ENCODE measurements at places on chromosomes 1 and 21.
A peak's percentile ranks its signal among the peaks of the same experiment; 100 is the strongest.

GRCh38 chr1:102219463-102219862, 222.7 kb upstream of the OLFM3 start:
- no peak for DNase-seq

- DNase-seq: no peak
Observed at GRCh38 chr21:44984792-44985440, 45.1 kb downstream of the SLX9 start.

GRCh38 chr1:154420961-154421924, 16.1 kb downstream of the IL6R start:
- no peak for DNase-seq

DNA sequence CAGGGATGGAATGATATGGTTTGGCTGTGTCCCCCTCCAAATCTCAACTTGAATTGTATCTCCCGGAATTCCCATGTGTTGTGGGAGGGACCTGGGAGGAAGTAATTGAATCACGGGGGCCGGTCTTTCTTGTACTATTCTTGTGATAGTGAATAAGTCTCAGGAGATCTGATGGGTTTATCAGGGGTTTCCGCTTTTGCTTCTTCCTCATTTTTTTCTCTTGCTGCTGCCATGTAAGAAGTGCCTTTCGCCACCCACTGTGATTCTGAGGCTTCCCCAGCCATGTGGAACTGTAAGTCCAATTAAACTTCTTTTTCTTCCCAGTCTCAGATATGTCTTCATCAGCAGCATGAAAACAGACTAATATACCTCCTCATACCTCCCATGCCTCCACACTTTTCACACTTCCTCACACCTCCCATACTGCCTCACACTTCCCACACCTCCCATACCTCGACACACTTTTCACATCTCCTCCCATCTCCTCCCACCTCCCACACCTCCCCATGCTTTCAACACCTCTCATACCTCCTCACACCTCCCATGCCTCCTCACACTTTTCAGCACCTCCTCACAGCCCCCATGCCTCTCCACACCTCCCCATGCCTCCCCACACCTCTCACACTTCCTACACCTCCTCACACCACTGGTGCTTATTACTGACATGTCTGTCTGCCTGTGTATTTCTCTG, 21.3 kb downstream of the GPR137B start:
- DNase-seq: no peak

DNA sequence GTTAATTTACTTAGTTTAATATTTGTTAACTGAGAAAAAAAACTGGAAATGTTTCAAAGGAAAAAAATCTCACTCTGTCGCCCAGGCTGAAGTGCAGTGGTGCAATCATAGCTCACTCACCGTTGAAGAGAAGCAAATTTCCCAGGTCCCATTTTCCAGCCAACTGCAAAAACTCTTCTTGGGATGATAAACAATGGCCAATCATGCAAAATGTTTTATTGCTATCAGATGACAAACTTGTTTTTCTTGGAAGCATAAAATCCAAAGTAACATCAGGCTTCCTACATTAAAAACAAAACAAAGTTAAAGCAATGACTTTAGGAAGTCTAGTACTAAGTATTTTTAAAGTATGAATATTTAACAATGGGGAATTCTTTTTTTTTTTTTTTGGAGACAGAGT, 84.9 kb downstream of the LYST start:
- peak; percentile 2 for DNase-seq

DNA sequence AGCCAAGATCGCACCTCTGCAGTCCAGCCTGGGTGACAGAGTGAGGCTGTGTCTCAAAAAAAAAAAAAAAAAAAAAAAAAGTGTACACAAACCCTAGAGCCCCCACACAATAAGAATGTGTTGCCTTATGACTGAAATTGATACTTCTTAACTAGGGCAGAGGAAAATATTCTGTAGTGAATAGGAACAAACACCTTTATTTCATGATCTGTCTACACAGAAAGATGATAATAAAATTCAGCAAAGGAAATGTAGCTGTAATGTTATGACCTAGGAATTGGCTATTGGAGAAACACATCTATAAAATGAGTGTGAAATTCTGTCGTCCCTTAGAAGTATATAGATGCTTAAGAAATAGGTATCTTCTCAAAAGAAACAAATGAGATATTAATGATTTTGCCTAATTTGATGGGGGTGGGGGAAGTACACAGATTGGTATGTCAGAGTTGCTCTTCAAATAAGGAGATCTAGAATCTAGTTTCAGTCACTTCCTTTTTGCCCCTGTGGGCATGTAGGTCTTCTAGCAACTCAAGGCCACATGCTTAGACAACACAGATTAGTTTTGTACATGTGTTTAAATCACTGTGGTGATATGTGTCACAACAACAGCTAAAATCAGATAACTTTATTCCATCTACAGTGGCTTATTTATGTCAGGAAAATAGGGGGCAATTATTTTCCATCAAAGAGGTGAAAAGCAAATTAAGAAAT, 10.7 kb upstream of the GPR25 start:
- no peak for DNase-seq

DNA sequence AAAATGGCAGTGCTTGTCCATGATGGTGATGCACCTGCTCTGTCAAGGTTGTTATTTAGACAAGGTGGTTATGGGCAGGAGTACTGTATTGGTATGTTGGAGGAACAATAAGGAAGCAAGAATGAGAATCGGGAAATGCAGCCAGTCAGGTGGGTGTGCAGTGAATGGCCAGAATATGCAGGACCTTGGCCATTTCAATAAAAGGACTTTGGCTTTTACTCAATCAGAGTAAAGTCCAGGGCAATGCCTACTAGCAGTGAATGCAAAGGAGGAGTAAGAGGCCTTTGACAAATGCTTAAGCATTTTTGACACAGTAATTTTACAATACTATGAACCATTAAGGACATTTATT, 2.4 kb upstream of the CHML start:
- no peak for DNase-seq

DNA sequence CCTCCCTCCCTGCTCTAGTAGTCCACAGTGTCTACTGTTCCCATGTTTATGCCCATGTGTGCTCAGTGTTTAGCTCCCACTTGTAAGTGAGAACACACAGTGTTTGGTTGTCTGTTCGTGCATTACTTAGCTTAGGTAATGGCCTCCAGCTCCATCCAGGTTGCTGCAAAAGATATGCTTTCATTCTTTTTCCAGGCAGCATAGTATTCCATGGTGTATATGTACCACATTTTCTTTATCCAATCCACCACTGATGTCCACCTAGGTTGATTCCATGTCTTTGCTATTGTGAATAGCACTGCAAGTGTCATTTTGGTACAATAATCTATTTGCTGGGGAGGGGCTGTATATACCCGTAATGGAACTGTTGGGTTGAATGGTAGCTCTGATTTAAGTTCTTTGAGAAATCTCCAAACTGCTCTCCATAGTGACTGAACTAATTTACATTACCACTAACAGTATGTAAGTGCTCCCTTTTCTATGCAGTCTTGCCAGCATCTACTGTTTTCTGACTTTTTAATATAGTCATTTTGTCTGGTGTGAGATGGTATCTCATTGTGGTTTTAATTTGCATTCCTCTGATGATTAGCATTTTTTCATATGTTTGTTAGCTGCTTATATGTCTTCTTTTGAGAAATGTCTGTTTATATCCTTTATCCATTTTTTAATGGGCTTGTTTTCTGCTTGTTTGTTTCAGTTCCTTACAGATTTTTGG, 191.9 kb upstream of the DMRTA2 start:
- DNase-seq: no peak

Data from fibroblast of lung (primary cell).